ENCODE measurements at places on chromosomes 4 and X.

DNA sequence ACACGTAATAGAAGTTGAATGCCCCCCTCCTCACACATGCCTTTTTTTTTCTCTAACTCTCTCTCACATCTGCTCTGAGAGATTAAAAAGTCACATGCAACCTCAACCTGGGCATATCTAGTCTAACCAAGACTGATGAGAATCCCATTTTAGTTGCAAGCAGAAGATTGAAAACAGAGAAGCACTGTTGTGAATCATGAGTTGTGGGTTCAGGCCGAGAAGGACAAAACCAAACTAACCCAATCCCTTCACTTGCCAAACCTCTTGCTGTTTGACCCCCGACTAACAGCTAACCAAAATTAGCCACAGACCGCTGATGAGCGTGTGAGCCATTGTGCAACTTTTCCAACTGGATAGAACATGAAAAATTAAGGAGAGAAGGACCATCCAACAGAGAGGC lies 31.8 kb downstream of the CXCL1 start:
- DNase-seq, result no peak

- no peak for DNase-seq
Measured at GRCh38 chrX:100969936-100970335, 428 bp downstream of the ARL13A start.

DNA sequence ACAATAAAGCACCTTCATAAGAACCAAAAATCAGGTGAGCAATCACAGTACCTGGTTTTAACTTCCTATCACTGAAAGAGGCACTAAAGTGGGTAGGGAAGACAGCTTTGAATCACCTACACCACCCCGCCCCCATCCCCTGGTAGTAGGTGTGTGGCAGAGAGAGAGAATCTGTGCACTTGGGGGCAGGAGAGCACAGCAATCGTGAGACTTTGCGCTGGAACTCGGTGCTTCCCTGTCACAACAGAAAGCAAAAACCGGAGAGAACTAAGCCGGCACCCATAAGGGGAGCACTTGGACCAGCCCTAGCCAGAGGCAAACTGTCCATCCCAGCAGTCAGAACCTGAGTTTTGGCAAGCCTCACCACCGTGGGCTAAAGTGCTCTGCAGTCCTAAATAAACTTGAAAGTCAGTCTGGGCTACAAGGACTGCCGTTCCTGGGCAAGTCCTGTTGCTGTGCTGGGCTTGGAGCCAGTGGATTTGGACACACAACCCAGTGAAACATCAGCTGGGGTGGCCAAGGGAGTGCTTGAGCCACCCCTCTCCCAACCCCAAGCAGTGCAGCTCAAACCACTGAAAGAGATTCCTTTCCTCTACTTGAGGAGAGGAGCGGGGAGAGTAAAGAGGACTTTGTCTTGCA lies 32.1 kb downstream of the NDUFB11 start:
- DNase-seq, result no peak

DNA sequence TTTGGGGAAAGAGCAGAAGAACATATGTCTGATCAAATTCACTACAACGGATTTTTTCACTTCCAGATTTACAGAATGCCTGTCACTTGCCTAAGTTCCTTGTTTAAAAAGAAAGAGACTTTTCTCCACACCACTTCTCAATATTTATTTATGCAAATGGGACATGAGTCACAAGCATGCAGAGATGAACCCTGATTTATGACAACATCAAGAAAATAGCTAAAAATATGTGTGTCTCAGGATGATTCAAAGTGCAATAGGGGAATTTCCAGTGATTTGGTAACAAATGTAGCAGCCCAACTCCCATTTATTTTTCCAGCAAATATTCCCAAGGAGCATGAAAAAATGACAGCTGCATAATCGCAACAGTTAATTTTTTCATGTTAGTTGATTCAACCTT lies 180.4 kb upstream of the FAT1 start:
- DNase-seq, result no peak

DNA sequence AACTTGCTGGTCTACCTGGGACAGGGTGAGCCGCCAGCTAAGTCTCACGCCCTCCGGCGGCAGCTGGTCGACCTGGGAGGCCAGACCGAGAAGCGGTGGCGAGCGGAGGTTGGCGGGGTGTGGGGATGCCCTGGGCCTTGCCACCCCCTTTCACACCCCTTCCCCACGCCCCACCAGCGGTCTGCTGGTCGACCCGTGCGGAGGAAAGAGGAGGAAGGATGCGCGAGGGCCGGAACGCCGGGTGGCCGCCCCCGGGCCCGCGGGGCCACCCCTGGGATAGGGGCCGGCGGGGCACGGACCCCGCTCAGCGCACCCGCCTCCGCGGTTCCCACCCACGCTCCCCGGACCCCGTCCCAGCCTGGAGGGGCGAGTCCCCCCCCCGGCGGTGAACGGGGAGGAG lies 28.3 kb upstream of the DCAF12L1 start:
- DNase-seq, result no peak

GRCh38 chr4:76305971-76306881 lies at the start of gene STBD1:
TSS of gene STBD1 (plus strand) at chr4:76306733. CDS start at chr4:76306770, 37 bp downstream.
- peak; percentile 83 for DNase-seq

- DNase-seq, result no peak
Measured at GRCh38 chrX:106952988-106953387, 32.8 kb downstream of the CLDN2 start.

Data from left forelimb (tissue), 1 donor.